Astrocyte of the cerebellum (primary cell): ENCODE measurements at places on chromosomes 16 and 17.
A peak's percentile ranks its signal among the peaks of the same experiment; 100 is the strongest.

GRCh38 chr16:14579266-14579665 is 50.8 kb downstream of the PARN start:
- no peak for DNase-seq

GRCh38 chr16:51490866-51491265 is 339.8 kb upstream of the SALL1 start:
- DNase-seq: no peak

DNA sequence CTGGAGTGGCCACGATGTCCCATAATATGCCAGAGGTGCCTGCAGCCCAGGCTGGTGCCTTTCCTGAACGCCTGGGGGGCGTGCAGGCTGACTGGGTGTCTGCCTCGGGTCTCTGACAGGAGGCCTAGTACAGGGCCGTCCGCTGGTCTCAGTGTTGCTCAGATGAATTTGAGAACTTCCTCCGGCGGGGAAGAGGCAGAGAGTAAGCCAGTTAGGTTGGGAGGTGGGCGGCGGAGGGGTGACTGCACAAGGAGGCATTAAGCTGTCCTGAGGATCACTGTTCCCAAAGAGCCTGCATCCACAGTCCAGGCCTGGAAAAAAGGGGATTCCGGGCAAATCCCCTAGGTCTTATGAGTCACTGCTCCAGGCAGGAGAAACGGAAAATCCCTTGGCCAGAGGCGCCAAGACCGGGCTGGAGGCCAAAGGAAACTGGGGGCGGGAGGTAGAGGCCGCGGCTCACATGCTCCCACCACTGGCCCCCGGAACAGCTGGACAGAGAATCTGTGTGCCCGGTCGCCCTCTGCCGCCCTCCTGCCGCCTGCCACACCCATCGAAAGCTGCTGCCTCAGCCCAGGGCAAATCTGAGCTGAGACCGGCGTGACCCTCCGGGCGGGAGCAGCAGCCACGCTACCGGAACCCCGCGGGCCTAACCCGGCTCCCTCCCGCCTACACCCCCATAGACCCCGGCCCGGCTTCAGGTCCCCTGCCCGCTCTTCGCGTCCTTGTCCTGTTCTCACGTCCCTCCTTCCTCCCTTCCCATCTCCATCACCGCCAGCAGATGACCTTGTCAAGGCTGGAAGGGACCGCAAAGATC is 1.2 kb downstream of the TRIM47 start:
- peak; percentile 86 for DNase-seq

- DNase-seq: no peak
These were observed 1.4 kb downstream of the PHF23 start for GRCh38 chr17:7237761-7238419.

- DNase-seq: no peak
These were observed 87.5 kb downstream of the SEC14L1 start for GRCh38 chr17:77228241-77228752.

DNA sequence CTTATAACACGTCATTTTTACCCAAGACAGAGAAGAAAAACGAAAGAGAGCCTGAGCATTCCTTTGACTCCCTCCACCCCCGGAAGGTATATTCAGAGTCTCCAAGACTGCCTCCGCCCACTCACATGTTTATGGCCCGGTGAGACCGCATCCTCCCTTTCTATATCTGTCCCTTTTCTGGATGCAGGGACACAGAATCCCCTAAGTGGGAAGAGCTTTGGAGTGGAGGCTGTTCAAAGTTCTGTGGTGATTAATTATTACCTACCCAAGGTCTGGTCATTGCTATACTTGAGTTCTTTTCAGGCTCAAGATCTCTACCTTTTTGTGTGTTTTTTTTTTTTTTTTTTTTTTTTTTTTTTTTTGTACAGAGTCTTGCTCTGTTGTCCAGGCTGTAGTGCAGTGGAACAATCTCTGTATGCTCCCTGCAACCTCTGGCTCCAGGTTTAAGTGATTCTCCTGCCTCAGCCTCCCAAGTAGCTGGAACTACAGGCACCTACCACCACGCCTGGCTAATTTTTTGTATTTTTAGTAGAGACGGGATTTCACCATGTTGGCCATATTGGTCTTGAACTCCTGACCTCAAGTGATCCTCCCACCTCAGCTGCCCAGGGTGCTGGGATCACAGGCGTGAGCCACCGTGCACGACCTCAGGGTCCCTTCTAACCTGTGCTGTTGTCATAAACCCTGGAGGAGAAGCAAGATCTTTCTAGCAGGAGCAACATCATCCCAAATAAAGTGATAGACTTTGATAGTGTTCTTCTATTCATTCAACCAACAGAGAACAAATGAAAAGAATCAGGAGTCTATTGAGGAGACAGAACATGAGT is 407.1 kb downstream of the WWOX start:
- no peak for DNase-seq

GRCh38 chr16:4378999-4379690 is 7.5 kb downstream of the VASN start:
- no peak for DNase-seq

- no peak for DNase-seq
These were observed 68.7 kb downstream of the N4BP1 start for GRCh38 chr16:48541108-48541786.

GRCh38 chr17:3222505-3222904 is 15.0 kb downstream of the OR1A1 start:
- no peak for DNase-seq

DNA sequence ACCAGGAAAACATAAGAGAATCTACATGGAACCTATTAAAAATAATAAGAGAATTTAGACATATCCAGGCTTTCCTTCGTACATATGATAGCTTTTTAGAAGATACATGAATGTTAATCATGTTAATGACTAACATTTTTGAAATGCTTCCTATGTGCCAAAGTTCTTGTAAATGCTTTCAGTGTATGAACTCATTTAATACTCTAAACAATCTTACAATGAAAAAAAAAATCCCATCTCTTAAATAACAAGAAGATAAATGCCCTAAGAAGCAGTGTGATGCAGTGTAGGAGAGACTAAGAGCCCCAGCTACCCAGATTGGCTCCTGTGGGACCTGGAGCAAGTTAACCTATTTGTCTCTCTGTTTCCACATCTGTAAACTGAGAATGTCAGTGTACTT is 220.4 kb upstream of the MYOCD start:
- no peak for DNase-seq

DNA sequence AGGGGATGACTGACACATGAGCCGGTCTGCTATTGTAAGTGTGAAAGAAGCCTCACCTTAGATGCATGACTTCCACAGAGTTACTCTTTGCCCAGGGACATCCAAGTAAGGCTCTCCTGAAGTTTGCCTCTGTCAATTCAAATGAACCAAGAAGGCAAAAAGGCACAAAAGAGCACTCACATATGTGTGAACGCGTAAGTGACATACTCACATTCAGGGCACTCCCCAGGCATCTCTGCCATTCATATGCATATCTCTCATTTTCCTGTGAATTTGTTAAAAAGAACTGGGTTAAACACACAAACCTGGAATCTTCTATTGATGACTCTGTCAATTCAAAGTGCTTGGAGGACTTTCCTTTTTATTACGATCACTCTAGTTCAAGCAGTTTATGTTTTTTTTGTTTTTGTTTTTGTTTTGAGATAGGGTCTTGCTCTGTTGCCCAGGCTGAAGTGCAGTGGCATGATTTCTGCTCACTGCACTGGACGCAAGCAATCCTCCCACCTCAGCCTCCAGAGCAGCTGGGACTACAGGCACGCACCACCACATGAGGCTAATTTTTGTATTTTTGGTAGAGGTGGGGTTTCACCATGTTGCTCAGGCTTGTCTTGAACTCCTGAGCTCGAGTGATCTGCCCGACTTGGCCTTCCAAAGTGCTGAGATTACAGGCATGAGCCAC is 49.4 kb downstream of the DUSP14 start:
- no peak for DNase-seq

- no peak for DNase-seq
These were observed 10.8 kb downstream of the CASKIN2 start for GRCh38 chr17:75504347-75505151.

GRCh38 chr16:53745753-53746266 is 41.9 kb downstream of the FTO start:
- no peak for DNase-seq

GRCh38 chr17:1977583-1978395 is 47.3 kb downstream of the RTN4RL1 start:
- no peak for DNase-seq

- no peak for DNase-seq
These were observed 1.1 kb downstream of the FAM171A2 start for GRCh38 chr17:44362459-44362948.

- no peak for DNase-seq
These were observed 29.0 kb upstream of the RNPS1 start for GRCh38 chr16:2296661-2297505.

GRCh38 chr17:59221159-59221847 is 992 bp downstream of the GDPD1 start:
- no peak for DNase-seq

DNA sequence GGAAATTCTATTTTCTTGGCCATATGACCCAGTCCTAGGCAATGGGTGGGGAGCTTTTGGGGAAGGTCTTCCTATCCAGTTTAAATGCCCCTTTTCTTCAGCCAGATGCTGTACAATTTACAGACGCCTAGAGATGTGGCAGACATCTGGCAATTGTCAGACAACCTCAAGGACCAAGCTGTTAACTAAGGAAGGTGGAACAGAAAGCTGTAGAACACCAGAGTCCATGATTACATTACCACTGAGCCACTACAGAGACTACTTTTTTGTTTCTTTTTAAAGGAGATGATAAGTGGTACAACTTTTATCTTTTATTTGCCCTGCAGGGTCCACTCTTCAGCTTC is 21.1 kb upstream of the CORO6 start:
- no peak for DNase-seq

- no peak for DNase-seq
These were observed 745 bp upstream of the ABCC1 start for GRCh38 chr16:15948532-15949209.

DNA sequence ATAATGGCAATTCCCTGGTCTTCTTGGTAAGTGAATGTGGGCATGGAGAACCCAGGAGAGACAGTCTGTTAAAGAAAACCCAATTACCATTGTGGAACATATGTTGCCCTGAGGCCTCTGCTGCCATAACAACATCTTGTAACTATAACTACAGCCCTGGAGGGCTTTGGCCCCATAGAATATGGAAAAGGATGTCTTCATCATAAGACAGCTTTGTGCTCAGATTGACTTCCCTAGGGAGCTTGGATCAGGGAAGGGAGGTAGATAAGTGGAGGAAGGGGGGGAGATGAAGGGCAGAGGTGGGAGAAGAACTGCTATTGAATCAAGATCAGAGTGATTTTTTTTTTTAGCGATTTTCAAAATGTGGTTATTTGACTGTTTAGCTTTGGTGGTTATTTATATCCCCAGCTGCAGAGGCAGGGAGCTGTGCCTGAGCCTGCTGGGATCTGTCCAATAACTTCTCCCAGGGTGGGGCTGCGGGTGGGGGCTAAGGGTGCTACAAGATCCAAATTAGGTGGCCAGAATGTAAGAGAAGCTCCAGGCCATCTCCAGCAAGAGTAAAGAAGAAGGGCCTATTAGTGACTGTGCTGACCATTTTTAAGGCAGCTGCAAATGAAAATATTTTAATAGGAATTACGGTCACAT is 5.3 kb upstream of the KAT7 start:
- DNase-seq: no peak

DNA sequence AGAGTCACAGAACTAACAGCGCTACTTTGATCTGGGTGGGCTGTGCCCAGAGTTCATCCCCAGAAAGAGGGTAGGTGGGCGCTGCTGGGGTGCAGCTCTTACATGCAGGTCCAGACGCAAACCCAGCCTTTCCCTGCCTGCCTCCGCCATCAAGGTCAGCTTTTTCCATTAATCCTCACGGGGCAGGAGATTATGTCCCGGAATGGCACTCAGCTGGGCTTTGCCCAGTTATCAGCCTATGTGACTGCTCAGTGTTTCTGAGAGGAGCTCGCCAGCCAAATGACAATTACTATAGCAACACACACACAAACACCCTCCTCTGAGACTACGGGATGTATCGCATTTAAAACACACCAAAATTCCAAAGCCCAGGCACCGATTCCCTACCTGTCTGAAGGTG is 20.1 kb downstream of the GLYR1 start:
- DNase-seq: no peak

DNA sequence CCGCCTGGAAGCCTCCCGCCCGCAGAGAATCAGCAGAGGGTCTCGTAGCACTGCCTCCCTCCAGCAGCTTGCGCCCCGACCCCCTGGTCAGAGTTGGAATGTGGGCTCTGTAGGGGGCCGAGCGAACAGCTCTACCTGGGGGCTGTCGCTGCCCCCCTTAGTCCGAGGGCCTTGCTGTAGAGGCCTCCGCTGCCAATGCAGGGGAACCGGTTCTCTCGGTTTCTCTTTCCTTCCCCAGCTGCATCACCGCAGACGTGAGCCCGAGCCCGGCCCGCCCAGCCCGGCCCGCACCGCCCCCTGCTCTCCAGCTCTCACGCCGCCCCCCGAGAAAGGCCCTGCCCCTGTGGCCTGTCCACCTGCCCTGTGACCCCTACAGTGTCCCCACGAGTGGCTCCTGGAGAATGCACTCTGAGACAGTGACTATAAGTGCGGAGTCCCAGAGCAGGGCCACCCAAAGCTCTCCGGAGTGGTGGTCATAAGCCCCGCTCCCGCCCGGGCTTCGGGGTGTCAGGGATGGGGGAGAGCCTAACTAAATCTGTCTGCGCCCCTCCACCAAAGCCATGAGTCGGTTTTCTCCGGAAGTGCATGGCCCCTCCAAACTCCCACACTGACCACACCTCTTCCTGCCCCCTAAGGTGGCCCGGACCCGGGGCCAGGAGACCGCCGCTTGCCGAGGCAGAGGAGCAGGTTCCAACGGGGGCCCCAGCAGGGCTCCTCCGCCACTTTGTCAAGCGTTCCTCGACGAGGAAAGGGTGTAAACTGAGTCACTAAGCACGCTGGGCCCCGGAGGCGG is 1.7 kb downstream of the ARHGAP27 start:
- DNase-seq: no peak

DNA sequence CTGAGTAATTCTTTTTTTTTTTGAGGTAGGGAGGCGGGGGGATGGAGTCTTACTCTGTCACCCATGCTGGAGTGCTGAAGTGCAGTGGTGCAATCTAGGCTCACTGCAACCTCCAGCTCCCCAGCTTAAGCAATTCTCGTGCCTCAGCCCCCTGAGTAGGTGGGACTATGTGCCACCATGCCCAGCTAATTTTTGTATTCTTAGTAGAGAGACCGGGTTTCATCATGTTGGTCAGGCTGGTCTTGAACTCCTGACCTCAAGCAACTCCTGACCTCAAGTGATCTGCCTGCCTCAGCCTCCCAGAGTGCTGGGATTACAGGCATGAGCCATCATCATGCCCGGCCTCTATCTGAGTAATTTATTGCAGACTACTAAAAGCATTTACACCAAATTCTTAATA is 19.4 kb downstream of the KPNB1 start:
- DNase-seq: no peak

GRCh38 chr17:63998050-63998720 is at the start of gene PRR29:
TSS of gene PRR29 (plus strand) at chr17:63998351. CDS start at chr17:63998365, 14 bp downstream.
- no peak for DNase-seq

DNA sequence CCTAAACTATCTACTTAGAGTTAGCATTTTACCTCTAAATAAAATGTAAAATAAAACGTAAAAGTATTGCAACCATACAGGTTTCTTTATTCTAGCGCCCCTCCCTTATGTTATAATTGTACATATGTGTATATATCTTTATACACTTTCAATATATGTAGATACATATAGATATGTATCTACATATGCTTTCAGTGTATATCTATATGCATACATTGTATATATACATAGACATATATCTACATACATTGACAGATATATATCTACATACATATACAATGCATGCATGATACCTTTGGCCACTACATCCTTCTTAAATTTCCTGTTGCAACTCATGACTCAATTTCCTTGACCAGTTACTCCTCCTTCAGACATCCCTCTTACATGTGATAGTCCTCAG is 16.7 kb downstream of the BPTF start:
- DNase-seq: no peak

- DNase-seq: peak; percentile 86
These were observed 60.1 kb downstream of the CYLD start for GRCh38 chr16:50802000-50802399.
